ENCODE measurements at places on chromosomes 2 and 18.

- no peak for DNase-seq
Observed at GRCh38 chr2:84964406-84965191, 6.4 kb upstream of the KCMF1 start.

GRCh38 chr2:74029714-74030397 is 45.1 kb downstream of the TET3 start:
- DNase-seq, result no peak

GRCh38 chr2:7456762-7457161 is 539.5 kb downstream of the RNF144A start:
- no peak for DNase-seq

- no peak for DNase-seq
Observed at GRCh38 chr2:145503511-145503910, 983.6 kb upstream of the ZEB2 start.

GRCh38 chr2:9770308-9771100 is 72.8 kb upstream of the TAF1B start:
- peak; percentile 35 for DNase-seq

All from T-helper 17 cell (primary cell).